ENCODE measurements at places on chromosomes 6 and 20.

GRCh38 chr6:41546475-41546865 is 289 bp downstream of the FOXP4 start:
- peak; percentile 56 for DNase-seq

GRCh38 chr6:102553214-102553613 is 1159.7 kb downstream of the GRIK2 start:
- no peak for DNase-seq

DNA sequence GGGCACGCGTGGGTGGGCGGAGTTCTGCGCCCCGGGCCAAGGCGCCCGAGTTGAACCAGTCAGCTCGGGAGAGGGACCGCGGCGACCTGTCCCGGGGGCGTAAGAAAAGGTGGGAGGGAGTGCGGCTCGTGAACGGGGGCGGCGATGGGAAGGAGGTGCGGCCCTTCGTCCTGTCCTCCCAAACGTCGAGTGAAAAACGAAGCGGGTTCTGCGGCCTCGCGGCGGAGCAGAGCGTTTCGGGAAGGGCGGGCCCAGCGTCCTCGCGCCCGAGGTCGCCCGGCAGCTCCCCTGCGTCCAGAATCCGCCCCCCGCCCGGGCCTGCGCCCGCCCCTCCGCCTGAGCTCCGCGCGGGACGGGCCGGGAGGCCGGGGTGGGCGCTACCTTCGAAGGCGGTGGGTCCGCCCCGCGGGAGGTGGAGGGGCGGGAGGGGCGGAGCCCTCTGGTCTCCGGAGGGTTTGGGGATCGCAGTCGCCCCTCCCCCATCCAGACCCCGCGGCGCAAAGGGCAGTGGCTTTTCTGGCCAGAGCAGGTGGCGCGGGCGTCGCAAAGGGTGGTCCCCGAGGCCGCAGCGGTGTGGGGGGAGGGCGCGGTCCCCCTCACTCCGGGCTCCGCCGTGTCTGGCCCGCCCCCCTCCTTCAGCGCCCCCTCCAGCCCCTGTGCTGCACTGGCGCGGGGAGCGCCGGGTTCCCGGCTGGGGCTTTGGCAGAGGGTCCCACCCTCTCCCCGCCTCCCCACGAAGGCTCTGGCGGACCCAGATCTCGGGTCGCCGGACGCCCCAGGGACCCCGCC is 838 bp downstream of the STMN3 start:
- DNase-seq, result peak; percentile 25

DNA sequence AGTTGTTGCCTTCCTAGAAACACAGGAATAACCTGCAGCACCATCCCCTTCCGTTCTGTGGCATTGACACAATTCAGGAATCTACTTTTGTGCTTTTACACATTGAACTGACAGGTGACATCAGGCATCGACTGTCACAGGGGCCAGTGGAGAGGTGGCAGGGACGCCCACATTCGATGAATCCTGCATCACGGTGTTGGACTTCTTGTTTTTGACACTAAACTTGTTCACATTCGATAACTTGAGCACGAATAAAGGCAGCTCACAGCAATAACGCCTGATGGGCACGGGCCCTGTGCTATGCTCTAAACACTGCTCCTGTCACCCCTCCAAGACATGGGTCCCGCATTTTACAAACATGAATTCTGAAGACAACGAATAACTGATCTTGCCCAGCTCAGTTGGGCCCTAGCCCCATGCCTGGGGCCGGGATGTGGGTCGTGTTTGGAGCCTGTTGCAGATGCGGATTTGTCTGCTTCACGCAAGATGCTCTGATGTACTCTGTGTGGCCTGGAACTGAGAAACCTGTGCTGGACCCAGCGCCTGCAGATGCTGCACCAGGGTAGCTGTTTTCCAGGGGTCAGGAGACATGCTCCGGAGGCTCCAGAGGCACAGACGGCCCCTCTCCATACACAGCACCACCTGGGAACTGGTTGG is 75.7 kb downstream of the TTLL2 start:
- no peak for DNase-seq

DNA sequence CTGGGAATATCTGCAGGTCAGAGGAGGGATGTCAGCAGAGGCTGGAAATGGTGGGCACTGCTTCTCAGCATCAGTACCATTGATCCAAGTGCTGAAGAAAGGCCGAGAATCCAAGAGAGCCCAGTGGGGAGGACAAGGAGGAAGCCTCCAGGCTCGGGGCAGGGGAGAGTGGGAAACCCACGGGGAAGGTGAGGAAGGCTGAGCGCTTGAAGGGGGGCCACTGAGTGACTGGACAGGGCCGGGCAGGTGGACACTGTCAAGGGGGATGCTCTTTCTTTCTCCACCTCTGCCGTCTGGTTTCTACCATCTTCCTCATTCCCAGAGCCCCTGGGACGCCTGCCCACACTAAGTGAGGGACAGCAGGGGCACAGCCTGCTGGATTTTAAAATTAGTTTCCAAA is 335.0 kb downstream of the CDH4 start:
- no peak for DNase-seq

DNA sequence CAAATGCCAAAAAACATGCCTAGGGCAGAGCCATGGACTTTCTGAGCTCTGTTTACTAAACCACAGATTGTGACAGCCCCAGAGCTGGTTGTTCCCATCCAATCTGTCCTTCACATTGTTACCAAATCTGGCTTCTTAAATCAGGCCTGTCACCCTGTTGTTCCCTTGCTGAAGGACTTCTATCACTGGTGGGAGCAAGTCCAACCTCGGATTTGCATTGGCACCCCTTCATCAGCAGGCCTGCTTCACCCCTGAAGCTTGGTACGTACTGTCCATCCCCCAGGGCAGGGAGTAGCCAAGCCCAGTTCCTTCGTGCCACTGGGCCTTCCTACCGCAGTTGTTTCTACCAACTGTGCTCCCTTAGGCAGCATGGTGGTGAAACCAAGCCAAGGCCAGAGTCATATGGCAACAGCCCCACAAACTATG is 357.3 kb upstream of the JARID2 start:
- no peak for DNase-seq

GRCh38 chr20:44723798-44724362 is 8.7 kb downstream of the CCN5 start:
- DNase-seq, result no peak

DNA sequence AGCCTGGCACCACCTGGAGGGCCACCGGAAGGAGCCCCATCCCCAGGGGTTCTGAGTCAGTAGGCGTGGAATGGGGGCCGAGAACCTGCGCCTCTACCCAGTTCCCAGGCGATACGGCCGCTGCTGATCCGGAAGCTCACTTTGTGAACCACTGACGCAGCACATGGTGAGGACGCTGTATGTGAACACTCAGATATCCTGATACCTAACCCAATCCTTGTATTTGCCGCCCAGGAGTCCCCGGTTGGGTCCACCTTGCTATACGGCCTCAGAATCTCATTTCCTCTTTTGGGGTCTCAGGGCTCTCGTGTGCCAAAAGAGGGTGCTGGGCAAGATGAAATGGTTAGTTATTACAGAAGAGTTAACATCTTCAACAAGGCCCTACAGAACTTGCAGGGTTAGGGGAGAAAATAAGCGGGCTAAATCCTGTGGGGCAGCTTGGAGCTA is 604 bp upstream of the RAB5IF start:
- DNase-seq, result peak; percentile 71

GRCh38 chr6:167736486-167737204 is 90.1 kb upstream of the AFDN start:
- no peak for DNase-seq

DNA sequence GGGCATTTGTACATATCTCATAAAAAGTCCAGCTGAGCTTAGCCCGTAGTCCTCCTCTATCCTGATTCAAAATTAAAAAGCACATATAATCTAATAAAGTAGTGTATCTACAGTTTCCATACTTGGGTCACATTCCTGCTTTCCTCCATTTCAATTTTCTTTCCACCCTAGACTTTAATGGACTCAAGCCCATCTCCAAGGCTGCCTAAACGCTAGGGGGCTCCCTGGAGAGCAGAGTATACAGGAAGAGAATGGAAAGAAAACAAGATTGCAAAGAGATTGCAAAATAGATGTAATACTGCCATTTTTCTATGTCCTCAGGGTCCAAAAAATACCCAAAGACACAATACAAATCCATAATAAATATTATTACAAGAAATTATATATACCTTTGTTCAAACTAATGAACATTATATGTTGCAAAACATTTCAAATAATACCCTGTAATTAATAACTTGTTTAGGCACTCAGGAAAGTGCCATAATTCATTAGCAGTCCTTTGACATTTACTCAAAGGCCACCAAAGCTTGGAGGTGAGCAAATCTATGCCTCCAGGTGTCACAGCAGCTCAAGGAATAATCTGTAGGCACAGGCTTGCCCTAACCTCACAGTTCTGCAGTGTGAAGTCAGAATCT is 2.4 kb upstream of the MCM3 start:
- DNase-seq, result no peak

DNA sequence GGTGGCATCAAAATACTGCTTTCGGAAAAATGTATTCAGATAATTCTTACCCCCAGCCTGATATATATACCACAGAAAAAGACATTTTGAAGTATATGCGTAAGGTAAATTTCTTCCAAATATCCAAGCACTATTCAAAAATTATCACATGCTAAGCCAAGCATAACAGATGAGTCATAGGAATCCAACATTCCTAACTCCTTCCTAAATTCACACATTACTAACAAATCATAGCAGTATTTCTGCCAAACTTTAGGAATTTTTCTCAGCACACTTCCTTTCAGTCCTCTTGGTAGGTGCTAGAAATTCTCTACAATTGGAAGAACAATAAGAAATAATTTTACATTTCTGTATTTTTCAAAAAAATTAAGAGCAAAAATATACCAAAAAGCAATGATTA is 417.5 kb downstream of the EYS start:
- no peak for DNase-seq

GRCh38 chr6:148578489-148578814 is 168.4 kb upstream of the UST start:
- no peak for DNase-seq

DNA sequence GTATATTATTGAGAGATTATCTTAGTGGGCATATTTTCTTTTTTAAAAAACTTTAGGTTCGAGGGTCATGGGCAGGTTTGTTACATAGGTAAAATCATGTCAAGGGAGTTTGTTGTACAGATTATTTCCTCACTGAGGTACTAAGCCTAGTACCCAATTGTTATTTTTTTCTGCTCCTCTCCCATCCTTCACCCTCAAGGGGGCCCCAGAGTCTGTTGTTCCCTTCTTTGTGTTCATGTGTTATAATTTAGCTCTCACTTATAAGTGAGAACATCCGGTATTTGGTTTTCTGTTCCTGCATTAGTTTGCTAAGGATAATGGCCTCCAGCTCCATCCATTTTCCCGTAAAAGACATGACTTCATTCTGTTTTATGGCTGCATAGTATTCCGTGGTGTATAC is 247.9 kb upstream of the RAB32 start:
- no peak for DNase-seq

- no peak for DNase-seq
These were observed 422.9 kb downstream of the GJA1 start for GRCh38 chr6:121858310-121858709.

GRCh38 chr6:14924126-14925024 is 321.5 kb upstream of the JARID2 start:
- DNase-seq, result no peak

DNA sequence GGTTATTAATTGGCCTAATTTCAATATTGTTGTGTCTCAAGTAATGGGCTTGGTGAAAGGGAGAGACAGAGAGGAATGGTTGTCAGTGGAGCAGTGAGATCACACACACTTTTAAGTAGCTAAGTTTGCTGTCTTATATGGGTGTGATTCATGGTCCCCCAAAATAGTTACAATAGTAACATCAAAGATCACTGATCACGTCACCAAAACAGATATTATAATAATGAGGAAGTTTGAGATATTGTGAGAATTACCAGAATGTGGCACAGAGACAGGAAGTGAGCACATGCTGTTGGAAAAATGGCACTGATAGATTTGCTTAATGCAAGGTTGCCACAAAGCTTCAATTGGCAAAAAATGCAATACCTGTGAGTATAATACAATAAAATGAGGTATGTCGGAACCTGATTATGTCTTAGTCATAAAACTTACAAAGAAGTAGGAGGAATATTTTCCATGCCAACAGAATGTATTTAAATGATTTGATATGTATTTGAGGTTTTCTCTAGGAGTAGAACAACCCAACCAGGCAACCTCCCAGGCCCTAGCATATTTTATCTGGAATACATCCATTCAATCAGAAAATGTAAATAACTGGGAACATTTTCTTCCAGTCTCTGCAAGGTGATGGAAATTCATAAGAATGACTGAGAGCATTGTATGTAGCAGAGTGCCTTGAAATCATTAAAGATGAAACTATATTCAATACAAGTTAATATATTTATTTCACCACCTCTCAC is 167.8 kb downstream of the CARMIL1 start:
- no peak for DNase-seq

- DNase-seq, result no peak
These were observed 3.0 kb downstream of the CSNK2A1 start for GRCh38 chr20:540391-541201.

GRCh38 chr20:46965477-46965876 is 70.8 kb downstream of the EYA2 start:
- DNase-seq, result no peak

DNA sequence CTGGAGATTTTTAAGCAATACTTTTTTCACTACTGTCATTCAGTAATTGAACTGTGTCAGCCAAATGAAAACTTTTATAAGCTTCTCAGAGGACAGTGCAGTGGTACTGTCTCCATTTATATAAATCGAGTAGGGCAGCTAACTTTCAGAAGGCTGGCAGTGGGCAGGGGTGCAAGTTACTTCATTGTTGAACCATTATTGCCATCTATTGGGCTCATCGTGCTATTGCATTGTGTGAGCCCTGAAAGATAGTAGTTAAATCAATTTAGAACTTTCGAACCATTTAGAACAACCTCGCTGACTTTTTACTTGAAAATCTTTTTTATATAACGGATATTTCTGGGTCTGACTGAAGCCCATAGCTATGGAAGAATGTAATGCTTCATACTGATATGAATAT is 347.8 kb upstream of the PLCB4 start:
- DNase-seq, result no peak
